ENCODE measurements at places on chromosomes 2 and 18.
A peak's percentile ranks its signal among the peaks of the same experiment; 100 is the strongest.

DNA sequence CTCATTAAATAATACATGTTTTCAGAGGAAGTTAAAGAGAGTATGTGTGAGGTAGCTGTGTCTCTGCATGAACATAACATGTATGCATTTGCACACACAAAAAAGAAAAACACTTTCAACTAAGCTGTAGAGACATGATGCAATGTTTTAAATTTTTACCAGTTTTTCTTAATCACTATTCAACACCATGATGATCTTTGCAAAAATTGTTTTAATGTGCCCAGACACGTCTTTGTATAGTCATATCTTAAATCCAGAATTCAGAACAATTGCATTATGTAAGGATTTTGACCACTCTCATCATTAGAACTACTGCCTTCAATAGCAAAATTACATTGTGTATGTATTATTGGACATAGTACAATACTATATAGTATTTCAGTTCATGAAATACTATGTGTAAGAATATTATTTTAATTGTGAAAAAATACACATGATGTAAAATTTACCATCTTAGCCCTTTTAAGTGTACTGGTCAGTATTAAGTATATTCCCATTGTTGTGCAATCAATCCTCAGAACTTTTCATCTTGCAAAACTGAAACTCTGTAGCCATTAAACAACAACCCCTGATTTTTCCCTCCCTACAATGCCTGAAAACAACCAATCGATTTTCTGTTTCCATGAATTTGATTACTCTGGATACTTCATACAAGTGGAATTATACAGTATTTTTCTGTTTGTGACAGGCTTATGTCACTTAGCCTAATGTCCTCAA lies 104.5 kb upstream of the ACVR2A start:
- DNase-seq: no peak

- DNase-seq: no peak
Observed at GRCh38 chr2:122737429-122738077, 982.1 kb downstream of the TSN start.

DNA sequence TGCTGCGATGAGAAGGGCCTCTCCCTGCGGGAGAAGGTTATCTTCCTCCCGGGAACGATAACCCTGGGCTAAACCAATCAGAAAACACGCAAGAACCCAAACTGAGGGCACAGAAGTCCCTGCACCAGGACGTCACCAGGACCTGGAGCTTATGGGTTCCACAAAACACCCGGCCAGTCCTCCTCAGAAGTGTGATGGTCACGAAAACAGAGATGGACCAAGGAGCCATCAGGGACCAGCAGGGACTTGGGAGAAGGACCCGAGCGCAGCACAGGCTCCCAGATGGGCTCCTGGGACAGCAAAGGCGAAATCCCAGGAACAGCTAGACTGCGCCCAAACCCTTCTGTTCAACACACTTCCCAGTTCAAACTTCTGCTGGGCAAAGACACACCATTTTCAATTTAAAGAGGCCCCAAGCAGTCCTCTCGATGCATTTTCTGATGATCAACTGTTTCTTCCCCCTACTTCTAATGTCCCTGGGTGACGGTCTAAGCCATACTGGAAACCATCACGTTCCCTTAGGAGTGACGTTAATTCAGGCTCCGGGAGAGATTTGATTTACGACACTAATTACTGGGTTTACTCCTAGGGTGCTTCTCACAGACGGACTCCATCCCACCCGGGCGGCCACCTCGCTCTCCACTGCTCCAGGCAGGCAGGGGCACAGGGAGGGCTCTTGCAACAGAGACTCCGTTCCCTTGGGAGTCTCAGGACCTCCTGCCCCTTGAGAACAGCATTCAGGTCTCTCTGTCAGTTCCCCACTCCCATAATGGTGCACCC lies 29.2 kb downstream of the ZNF516 start:
- no peak for DNase-seq

DNA sequence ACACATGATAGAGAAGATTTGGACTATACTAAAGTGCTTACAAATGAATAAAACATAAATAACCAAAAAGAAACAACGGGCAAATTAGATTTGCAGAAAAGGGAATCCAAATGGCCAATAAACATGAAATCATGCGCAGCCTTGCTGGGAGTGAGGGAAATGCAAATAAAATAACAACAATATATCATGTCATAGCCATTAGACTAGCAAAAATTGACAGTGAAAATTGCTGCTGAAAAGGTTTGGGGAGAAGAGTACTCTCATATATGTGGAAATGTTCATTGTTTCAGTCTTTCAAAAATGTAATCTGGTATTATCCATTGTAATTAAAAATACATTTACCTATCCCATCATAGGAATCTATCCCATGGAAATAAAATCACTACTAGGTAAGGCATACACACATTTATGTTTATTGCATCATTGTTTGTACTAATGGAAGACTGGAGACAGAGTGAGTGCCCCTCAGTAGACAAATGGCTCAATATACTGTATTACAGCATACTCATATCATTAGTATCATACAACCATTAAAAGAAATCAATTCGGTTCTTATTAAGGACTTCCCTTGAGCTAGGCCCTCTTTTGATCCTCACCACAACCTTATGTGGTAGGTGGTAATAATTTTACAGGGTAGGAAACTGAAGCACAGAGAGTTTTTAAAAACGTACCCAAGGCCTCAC lies 94.1 kb upstream of the MSTN start:
- no peak for DNase-seq

DNA sequence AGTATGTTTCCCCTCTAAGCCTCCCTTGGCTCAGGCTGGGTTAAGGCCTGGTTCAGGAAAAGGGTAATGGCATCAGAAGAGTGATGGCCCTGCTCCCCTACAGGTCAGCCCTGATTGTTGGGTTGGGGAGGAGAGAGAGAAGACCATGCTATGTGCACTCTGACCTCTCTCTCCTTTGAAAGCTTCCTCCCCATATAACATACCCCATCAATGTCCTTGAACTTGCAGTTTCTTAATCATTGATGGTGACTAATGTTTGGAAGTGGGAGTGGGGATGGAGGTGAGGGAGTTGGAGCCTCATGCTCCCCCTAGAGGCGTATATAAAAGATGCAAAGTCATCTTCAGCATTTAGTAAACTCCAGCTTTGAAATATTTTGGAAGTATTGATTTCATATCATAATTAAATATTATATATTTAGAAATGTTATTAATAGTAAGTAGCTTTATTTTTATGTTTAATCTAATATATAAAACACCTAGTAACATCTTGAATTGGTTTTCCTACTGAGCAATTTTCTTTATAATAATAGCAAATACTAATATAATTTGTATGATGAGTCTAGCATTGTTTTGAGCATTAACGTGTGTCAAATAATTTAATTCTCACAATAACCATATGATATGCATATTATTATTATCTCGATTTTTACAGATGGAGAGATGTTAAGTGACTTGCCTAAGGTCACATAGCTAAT lies 8.8 kb downstream of the PLCL1 start:
- DNase-seq: no peak

DNA sequence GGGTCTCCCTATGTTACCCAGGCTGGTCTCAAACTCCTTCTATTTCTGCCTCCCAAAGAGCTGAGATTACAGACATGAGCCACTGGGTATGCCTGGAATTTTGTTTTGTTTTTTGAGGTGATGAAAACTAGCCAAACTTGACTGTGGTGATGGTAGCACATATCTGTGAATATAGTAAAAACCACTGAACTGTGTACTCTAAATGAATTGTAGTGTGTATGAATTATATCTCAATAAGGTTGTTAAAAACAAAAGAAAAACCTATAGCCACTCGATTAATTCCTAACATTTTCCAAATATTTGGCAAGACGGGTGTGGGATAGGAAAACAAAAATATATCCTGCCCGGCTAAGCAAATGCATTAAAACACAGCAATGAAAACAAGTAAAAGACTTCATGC lies 1302.3 kb upstream of the CHAC2 start:
- DNase-seq: no peak

DNA sequence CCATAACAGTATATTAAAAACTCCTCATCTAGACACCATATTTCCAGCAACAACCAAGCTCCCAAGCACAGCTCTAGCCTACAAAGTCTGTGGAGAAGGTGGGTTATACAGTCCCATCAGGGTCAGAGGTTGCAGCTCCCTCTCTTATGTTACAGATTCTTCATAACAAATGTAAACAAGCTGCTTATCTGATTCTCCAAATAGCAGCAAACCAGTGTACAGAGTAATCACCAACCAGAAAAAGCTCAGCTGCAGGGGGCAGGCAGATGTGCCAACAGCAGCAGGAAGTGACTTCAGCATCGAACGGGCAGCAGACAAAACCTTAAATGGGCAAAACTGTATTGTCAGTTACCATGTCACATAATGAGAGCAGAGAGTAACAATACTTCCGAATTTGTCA lies 52.9 kb upstream of the NABP1 start:
- DNase-seq: peak; percentile 68

DNA sequence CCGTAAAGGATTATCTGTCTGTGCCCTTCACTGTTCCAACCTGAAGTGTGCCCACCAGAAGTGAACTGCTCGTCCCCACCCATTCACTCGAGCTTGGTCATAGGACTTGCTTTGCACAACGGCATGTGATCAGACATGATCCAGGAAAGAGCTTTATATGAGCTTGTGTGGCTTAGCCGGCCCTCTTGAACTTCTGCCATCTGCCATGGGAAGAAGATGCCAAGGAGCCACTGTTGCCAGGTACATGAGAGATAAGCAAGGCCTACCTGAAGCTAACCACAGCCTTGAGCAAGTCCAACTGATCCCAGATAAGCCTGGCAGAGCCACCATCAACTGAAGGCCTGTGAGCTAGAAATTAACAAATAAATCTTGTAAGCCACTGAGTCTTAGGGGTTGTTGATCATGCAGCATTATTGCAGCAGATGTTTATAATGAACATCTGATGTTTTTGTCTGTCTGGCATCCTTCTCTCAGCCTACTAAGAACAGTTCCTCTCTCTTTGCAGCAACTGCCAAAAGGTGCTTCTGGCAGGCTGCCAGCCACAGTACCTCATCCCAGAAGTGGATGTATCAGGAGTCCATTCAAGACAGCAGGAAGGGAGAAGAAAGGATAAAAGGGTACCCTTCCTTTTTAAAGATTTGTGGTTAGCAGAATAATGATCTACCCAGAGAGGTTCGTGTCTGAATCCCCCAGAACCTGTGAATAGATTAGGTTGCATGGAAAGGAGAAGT lies 16.8 kb downstream of the DBI start:
- no peak for DNase-seq

DNA sequence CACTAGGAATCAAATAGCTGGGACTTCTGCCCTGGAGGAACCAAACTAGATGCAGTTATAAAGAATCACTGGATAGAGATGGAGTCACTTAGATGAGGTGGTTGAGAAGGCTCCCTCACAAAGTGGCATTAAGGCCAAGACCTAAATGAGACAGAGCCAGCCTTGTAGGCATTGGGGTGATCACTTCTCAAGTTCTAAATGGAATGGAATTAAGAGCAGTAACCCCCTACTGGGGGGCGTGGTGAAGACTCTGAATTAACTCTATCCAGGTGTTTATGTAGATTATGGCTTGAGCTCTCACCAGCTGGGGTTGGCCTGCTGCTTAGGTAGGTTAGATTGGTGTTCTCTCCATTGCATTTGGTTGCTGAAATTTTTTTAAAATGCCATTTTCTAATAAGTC lies 71.3 kb downstream of the TTC27 start:
- no peak for DNase-seq

DNA sequence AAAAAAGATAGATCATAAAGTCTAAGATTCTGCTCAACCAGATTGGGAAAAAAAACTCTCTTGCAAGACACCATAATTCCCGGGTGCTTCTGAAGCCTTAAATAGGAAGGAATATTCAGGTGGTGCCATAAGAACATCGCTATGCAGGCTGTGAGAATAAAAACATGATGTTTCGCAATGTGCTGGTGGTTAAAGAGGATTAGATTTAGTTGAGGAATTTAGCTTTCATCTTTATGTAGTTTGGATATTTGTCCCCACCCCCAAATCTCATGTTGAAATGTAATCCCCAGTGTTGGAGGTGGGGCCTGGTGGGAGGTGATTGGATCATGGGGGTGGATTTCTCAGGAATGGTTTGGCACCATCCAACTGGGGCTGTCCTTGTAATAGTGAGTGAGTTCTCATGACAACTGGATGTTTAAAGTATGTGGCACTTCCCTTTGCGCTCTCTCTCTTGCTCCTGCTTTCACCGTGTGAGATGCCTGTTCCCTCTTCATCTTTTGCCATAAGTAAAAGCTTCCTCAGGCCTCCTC lies 132.2 kb downstream of the AKAIN1 start:
- no peak for DNase-seq

DNA sequence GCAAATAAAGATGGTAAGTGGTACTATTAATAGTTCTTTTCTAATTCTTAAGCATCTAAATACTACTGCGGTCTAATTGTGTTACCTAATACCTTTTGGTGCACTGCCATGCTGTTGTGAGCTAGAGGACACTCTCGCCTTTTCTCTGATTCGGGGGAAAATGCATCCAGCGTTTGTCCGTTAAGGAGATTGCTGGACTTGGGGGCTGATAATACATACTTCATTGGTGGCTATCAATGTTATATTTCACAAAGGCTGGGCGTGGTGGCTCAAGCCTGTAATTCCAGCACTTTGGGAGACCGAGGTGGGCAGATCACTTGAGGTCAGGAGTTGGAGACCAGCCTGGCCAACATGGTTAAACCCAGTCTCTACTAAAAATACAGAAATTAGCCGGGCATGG lies 141.7 kb upstream of the TWIST2 start:
- no peak for DNase-seq

DNA sequence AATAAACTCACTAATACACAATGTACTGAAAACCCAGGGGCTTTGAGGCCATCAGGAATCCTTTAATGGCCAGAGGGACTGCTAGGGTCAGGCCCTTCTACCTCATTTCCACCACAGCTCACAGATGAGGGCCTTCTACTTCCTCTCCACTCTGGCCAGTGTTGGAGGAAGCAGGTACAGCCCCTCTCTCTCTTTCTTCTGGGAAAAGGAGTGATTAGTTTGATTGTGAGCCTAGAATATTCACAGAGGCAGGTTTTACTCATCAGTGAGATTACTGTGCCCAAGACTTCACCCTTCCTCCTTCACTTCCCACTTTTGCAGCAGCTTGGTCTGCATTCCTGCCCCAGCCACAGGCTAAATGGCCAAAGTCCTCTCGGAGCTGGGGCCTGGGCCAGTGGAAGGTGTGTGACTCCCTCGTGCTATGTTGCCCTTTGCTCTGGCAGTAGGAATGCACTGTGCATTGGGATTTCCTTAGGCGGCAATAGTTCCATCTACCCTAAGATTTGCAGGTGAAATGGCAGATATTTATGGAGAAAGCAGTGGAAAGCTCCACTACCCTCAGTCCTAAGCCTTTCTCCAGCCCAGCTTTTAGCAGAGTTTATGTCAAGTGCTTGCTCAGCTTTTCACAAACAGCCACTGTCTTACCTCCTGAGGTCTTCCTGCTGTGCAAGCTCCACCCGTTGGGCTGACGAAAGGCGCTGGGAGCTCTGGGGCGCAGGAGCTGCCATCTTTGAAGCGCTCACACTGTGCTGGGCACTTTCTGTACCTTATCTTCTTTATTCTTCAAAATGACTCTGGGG lies 36.2 kb upstream of the YES1 start:
- no peak for DNase-seq

GRCh38 chr2:142052220-142052863 lies 78.5 kb downstream of the LRP1B start:
- no peak for DNase-seq
